Glomerular endothelial cell (primary cell): ENCODE measurements at places on chromosomes 13 and 19.

GRCh38 chr13:33072282-33072681 lies 56.1 kb downstream of the KL start:
- DNase-seq, result no peak

DNA sequence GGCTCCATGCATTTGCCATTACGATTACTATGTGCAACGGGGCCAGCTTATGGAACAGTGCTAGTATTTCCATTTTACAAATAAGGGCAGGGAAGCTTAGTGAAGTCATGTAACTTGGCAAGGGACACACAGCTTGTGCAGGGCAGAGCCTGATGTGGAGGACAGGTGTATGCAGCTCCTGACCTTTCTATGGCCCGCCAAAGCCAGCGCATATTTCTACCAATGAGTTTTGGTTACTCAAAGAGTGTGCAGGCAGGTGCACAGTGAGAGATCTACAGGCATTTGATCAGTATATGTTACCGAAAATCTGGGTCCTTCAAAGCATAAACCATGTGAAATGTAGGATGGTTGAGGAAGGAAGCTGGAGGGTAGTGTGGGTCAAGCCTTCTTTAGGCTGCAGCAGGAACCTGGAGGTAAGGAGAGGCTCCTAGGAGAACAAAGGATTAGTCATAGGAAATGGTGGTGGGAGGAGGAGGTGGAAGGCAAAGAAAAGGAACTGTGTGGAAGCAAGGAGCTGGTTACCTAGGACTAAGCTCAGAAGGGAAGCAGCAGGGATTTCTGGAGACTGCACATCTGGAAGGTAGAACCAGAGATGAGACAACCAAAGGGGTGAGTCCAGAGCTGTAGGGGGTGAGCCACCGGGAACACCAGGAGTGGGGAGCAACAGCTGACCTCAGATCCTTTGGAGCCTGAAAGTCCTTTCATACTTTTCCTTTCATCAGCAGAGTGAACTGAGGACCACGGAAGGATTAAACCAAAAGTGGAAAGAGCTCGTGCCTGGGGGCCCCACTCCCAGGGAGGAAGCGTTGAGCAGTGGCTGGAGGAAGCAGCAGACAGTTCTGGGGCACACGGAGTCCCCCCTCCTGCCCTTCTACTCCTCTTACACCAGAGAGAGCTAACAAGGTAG lies 4.2 kb upstream of the PDX1 start:
- DNase-seq, result no peak

- DNase-seq, result no peak
Observed at GRCh38 chr19:4363571-4364304, 20.4 kb downstream of the MPND start.

GRCh38 chr13:83879431-83880171 lies 2.7 kb downstream of the SLITRK1 start:
- no peak for DNase-seq

- DNase-seq, result no peak
Observed at GRCh38 chr13:28564030-28564429, 69.1 kb upstream of the FLT1 start.

- DNase-seq, result no peak
Observed at GRCh38 chr13:110552767-110553166, 8.8 kb downstream of the RAB20 start.

DNA sequence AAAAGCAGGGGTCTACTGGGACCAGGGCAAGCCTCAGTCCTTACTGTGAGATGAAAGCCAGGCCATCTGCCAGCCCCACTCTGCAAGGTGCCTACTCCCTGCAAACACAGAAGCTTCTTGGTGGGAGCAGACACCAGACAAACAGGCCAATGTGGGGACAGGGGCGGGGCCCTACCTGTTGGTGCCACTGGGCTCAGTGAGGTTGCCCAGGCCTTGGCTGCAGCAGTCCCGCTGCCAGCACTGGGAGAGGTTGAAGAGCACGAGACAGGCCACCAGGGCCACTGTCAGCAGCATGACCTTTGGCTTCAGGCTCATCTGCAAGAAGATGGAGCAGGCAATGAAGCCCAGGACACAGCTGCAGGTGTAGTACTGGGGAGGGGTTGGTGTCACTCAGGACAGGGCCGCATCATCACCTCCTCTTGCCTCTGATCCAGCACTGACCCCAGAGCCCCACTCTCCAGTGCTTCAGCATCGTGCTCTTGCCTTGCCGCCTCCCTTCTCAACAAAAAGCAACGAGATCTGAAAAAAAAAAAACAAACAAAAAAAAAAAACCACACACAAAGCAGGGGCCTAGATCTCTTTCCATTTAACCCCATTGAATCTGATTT lies 72.6 kb downstream of the NBEA start:
- no peak for DNase-seq

GRCh38 chr19:6475321-6476108 lies 6.1 kb downstream of the DENND1C start:
- DNase-seq, result no peak

GRCh38 chr19:17073869-17074633 lies 1.2 kb downstream of the HAUS8 start:
- DNase-seq, result no peak

GRCh38 chr19:38045554-38046253 lies 138.7 kb downstream of the SIPA1L3 start:
- DNase-seq, result no peak

GRCh38 chr19:1760020-1760419 lies 6.7 kb downstream of the ONECUT3 start:
- DNase-seq, result no peak

DNA sequence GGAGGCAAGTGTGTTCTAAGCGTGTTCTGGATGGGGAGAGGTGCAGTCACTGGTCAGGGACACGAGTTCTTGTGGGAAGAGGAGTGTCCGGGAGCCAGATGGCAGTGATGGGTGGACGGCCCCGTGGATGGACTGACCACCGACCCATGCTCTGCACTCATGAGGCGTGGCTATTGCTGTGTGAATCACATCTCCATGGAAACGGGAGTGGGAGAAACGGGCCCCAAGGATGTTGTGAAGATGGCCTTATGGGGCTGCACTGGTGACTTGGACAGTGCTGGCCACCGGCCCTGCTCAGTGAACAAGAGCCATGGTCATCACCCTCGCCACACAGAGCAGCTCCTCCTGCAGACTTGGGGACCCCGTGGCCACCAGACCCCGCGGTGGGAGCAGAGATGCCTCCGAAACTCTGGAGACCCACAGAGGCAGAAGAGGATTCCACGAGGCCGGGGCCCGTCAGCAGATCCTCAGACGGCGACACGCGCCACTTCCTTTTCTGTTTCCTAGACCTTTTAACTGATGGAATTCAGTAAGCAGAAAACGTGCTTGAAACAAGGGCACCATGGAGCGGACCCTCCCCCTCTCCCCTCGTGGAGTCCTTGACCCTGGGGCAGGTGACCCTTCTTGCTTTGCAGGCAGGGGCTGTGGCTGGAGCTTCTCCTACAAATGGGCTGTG lies 47.5 kb downstream of the GAS6 start:
- DNase-seq, result no peak

GRCh38 chr19:46659151-46660007 lies 1.6 kb downstream of the DACT3 start:
- DNase-seq, result no peak

DNA sequence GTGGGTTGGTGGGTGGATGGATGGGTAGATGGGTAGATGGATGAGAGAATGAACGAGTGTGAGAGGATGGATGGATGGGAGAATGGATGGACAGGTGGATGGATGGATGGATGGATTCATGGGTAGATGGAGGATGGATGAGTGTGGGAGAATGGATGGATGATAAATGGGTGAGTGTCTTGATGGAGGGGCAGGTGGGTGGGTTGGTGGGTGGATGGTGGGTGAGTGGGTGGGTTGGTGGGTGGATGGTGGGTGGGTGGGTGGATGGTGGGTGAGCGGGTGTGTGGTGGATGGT lies 35.4 kb upstream of the ONECUT3 start:
- no peak for DNase-seq

- no peak for DNase-seq
Observed at GRCh38 chr19:14051980-14052379, 9.9 kb downstream of the PALM3 start.

DNA sequence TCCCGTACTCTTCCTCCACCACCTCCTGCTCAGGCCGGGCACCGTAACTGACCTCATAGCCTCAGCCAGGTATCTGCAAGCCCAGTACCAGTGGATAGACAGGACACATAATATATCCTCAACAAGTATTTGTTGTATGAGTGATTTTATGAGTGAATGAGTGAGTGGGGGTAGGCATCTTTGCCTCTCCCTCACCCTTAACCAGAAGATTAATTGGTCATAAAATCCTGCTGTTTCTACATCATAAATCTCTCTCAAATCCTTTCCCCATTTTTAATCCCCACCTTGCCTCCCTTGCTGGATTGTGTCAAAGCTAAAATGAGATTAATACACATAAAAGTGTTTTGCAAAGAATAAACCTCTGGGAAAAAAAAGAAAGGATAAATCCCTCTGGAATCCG lies 44.4 kb upstream of the HMGB1 start:
- DNase-seq, result no peak

GRCh38 chr19:55643003-55643886 lies at the start of gene ZNF581:
TSS of gene ZNF581 (plus strand) at chr19:55643649. CDS start at chr19:55644572, 923 bp downstream.
- no peak for DNase-seq

DNA sequence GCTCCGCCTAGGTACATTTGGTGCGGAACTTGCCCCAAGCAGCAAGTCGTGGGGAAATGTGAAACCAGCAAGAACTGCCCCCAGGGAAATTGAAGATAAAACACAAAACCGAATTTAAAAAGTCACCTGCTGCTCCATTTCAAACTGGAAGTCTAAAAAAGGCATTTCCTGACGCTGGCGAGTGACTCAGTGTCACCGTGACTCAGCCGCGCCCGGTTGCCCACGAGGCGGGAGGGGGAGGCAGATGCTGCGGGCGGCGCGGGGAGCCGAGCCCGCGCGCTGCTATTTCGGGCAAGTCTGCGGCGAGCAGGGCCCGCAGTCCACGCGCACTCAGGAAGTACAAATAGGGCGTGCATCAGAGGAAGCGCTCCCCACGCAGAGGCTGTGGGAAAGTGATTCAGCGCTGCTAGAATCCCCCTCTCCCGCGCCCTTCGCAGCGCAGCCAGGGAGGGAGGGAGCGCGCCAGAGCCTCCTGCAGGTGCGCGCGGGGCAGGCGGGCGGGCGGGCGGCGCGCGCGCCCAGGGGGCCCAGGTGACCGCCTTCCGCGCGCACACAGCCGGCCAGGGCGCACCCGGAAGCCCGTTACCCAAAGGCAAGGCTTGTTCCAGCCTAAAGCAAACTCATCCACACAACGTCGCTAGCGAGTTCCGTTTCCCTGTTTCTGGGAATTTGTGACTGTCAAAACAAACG lies 168.8 kb downstream of the COL4A1 start:
- no peak for DNase-seq

GRCh38 chr13:59208405-59209195 lies 955.1 kb downstream of the DIAPH3 start:
- no peak for DNase-seq

DNA sequence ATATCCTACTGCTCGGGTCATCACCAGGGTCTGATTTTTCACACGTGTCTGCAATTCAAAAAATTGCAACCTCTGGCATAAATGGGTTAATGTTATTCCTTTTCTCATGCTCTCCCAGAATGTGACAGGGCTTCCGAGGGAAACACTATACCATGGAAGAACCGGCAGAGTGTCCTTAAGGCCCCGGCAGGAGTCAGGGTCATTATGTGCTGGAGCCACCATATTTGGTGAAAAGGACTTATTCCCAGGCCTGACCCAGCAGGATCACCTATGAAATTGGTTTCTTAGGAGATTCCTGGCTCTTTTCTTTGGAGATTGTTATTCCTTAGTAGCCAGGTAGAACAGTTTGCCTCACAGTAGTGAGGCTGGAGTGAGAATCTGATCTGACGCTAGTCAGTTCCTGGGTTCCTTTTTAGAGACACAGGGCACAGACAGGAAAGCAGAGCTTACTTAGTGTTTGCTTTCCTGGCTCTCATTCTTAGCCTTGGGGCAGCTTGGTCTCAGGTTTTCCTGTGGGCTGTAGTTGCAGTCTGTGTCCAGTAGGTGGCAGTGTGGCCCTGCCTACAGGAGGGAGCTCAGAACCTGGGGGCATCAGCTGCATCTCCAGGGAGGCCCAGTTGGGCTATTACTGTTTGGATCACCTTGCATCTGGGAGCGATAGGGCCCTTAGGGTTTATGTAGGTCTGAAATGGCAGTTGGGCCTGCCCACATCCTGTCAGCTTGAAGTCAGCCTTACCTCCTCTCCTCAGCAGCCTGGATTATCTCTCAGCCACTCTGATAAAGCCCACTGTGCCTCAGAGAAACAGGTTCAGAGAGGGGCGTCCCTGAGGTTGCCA lies 12.4 kb downstream of the SNRNP70 start:
- no peak for DNase-seq

GRCh38 chr19:3357271-3357991 lies 9.0 kb upstream of the NFIC start:
- no peak for DNase-seq

GRCh38 chr13:65028101-65028500 lies 2202.0 kb downstream of the PCDH9 start:
- DNase-seq, result no peak

GRCh38 chr19:17234911-17235299 lies 8.9 kb downstream of the OCEL1 start:
- DNase-seq, result no peak

GRCh38 chr13:46736541-46737310 lies 60.2 kb downstream of the ESD start:
- DNase-seq, result no peak

DNA sequence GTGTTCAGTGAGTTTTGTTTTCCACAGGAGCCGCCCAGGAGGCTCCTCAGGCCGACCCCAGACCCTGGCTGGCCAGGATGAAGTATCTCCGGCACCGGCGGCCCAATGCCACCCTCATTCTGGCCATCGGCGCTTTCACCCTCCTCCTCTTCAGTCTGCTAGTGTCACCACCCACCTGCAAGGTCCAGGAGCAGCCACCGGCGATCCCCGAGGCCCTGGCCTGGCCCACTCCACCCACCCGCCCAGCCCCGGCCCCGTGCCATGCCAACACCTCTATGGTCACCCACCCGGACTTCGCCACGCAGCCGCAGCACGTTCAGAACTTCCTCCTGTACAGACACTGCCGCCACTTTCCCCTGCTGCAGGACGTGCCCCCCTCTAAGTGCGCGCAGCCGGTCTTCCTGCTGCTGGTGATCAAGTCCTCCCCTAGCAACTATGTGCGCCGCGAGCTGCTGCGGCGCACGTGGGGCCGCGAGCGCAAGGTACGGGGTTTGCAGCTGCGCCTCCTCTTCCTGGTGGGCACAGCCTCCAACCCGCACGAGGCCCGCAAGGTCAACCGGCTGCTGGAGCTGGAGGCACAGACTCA lies 12.9 kb downstream of the B3GNT3 start:
- no peak for DNase-seq

GRCh38 chr13:30371649-30372265 lies 50.5 kb upstream of the UBE2L5 start:
- no peak for DNase-seq
